ENCODE measurements at places on chromosomes 5 and 9. TPM values are rescaled to one million over a fixed set of nuclear protein-coding genes. Genes with fewer than 3 reads are reported as not detected.

CCDC183 gene
- not detected for total RNA-seq

TAF11L10 gene
- not detected for total RNA-seq

SREK1IP1 gene
- total RNA-seq, result 21.0 TPM

PCDHA5 gene
- total RNA-seq, result not detected

GAPT gene
- total RNA-seq, result not detected

SH2D3C gene
- 0.17 TPM for total RNA-seq

ANKRD18A gene
- 6.4 TPM for total RNA-seq

ZNF622 gene
- 35.8 TPM for total RNA-seq

Measured in foreskin keratinocyte (primary cell).